ENCODE measurements at places on chromosomes 7 and 10.

DNA sequence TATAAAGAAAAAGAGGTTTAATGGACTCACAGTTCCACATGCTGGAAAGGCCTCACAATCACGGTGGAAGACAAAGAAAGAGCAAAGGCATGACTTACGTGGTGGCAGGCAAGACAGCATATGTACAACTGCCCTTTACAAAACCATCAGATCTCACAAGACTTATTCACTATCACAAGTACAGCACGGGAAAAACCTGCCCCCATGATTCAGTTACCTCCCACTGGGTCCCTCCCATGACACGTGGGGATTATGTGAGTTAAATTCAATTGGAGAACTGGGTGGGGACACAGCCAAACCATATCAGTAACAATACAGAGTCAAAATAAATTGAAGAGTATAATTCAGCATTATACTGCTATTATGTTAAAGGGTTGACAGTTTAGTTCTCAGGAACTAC lies 37.8 kb downstream of the RNLS start:
- DNase-seq, result no peak

- DNase-seq, result no peak
Measured at GRCh38 chr10:5776881-5777197, 36.4 kb downstream of the GDI2 start.

DNA sequence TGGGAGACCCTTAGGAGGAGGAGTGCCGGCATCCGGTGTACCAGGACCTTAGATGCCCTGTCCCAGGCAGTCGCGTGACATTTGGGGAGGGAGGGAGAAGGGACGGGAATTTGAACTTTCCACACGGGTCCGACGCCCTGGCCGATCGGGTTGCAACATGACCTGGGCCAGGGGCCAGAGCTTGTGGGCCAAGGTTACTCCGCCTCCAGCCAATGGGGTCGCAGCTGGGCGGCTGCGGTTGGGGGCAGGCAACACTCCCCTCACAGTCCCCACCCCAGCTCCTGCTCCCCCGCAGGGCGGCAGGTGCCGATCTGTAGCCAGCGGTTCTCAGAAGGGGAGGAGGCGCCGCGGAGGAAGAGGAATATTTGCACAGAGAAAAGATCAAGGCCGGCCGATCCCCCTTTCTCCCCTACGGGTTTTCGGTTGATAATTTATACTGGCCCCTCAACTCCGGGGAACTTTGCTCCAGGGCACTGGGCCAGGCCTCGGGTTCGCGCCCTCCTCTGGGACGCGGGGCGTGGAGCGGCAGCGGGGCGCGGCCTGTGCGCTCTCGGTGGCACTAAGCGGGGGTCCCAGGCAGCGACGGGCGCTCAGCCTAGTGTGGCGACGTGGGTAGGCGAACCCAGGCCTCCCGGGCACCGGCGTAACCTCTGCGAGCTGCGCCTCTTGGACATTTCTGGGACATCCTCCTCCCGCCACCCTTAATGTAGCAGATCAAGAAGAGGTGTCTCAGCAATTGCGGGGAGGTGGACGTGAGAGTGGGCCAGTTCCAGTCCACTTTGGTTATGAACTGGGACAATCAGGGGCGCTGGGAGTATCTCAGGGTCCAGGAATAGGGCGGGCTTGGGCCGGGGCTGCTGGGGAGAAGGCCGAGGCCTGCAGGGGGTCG lies 1.2 kb downstream of the MLXIPL start:
- DNase-seq, result no peak

DNA sequence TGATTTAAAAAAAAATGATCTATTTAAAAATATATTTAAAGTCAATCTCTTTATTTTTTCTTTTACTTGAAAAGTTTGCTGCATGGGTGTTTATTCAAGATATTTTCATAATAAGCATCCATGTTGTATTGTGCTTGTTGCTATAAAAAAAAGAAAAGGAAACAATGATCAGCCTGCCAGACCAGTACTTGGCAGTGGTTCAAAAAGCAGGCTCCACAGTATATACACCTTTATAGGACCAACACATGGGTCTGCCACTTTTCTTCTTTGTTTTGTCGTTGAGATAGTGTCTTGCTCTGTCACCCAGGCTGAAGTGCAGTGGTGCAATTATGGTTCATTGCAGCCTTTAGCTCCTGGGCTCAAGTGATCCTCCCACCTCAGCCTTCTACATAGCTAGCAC lies 228.0 kb downstream of the TWIST1 start:
- DNase-seq, result no peak

DNA sequence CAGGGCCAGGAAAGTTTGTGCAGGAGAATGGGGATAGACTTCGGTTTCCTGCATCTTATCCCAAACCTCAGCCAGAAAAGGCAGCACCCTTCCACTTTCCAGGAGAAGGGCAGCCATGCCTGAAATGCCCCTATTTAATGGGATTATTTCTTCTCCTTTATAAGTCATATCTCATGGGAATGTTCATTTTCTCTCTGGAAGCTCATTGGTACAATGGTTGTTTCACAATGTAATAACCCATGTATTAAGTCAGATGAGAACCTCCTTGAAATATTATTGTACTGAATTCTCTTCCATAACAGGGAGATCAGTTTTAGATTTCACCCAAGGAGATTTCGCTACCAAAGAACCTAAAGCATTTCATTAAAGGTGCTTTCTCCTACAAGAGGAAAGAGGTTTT lies 457.5 kb downstream of the KCNMA1 start:
- no peak for DNase-seq

DNA sequence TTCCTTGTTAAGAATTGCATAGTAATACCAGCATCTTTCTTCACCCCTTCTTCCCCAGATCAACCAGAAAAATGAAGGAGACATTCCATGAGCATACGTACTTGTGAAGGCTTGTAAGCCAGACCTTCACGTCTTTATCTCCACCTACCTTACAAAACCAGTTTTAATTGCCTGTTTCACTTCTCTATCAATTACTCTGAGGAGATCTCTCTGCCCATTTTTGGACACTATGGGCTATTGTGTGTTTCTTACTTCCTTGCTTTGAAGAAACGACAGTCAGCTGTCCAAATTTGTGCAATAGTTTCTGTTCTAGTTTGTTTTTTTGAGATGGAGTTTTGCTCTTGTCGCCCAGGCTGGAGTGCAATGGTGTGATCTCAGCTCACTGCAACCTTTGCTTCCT lies 349.7 kb upstream of the MBL2 start:
- no peak for DNase-seq

GRCh38 chr7:35752742-35753141 lies 48.1 kb upstream of the SEPTIN7 start:
- no peak for DNase-seq

Data from stimulated activated naive CD8-positive, alpha-beta T cell treated with anti-CD3 and anti-CD28 coated beads, Interleukin-15, Interleukin-2, amounts not matched to agents 100 U/mL and 50 U/mL, for 24 hours (primary cell).